ENCODE measurements at places on chromosomes 13 and 19.

- no peaks in the 10 kb centered on the region for H3K36me3 ChIP-seq
Measured at GRCh38 chr19:33376941-33377557, 3.5 kb downstream of the CEBPG start.

DNA sequence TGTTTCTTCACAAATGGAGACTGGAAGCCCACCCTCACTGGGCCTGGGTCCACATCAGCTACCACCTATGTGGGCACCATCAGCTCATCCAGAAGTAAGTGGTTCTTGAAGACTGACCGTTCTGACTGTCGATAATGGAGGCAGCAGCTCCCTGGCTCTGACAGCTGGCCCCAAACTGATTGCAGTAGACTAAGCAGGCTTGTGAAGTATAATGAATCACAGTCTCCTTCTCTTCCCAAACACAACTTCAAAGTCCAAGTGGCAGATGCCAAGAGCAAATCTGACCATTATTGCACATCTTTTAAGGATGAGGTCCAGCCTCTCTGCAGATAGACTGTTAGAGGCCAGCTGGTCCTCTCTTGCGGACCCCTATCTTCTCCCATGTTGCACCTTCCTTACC is 574.4 kb upstream of the KLF12 start:
- DNase-seq, result no peak
- no peak overlapping the region for H3K27ac ChIP-seq
- H3K36me3 ChIP-seq, result no peaks in the 10 kb centered on the region
- no peak overlapping the region for H3K4me3 ChIP-seq
- no peaks in the 10 kb centered on the region for H3K27me3 ChIP-seq
- H3K4me1 ChIP-seq, result no peaks in the 10 kb centered on the region

DNA sequence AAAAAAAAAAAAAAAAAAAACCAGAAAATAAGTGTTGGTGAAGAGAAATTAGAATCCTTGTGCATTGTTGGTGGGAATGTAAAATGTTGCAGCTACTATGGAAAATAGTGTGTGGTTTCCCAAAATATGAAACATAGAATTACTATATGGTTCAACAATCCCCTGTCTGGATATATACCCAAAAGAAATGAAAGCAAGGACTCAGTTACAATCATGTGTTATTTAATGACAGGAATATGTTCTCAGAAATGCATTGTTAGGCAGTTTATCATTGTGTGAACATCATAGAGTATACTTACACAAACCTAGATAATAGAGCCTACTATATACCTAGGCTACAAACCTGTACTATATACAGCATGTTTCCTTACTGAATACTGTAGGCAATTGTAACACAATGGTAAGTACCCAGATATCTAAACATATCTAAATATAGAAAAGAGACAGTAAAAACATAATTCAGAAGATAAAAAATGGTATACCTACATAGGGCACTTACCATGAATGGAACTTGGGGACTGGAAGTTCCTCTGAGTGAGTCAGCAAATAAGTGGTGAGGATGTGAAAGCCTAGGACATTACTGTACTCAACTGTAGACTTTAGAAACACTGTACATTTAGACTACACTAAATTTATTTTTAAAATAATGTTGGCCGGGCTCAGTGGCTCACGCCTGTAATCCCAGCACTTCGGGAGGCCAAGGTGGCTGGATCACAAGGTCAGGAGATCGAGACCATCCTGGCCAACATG is 25.7 kb upstream of the SLC7A1 start:
- H3K27ac ChIP-seq, result no peak overlapping the region
- H3K4me1 ChIP-seq, result no peaks in the 10 kb centered on the region
- no peak for DNase-seq
- no peak overlapping the region for H3K4me3 ChIP-seq
- no peaks in the 10 kb centered on the region for H3K27me3 ChIP-seq

- DNase-seq, result no peak
- no peak overlapping the region for H3K4me3 ChIP-seq
- peaks cover 42% of the 10 kb centered on the region for H3K4me1 ChIP-seq
- H3K36me3 ChIP-seq, result peaks cover 15% of the 10 kb centered on the region
- no peak overlapping the region for H3K27ac ChIP-seq
Measured at GRCh38 chr13:110312339-110313031, 5.4 kb downstream of the COL4A2 start.

GRCh38 chr13:90542959-90543505 is 804.5 kb upstream of the MIR17HG start:
- DNase-seq, result no peak
- H3K27ac ChIP-seq, result no peak overlapping the region
- H3K36me3 ChIP-seq, result no peaks in the 10 kb centered on the region

DNA sequence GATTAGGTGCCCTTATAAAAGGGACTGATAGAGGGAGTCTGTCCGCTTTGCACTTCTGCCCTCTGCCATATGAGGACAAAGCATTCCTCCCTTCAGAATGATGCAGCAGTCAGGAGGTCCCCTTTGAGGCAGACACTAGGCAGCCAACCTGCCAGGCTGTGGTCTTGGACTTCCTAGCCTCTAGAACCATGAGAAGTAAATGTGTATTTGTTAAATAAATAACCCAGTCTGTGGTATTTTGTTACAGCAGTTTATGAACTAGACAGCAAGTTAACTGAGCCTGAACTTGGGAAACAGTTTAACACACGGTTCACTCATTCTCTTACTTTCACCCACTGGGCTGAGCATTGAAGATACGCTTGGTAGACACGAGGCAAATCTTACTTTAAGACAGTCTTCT is 313.2 kb downstream of the UQCRFS1 start:
- H3K27ac ChIP-seq, result no peak overlapping the region
- no peaks in the 10 kb centered on the region for H3K27me3 ChIP-seq
- H3K4me1 ChIP-seq, result no peaks in the 10 kb centered on the region
- DNase-seq, result no peak
- no peak overlapping the region for H3K4me3 ChIP-seq

DNA sequence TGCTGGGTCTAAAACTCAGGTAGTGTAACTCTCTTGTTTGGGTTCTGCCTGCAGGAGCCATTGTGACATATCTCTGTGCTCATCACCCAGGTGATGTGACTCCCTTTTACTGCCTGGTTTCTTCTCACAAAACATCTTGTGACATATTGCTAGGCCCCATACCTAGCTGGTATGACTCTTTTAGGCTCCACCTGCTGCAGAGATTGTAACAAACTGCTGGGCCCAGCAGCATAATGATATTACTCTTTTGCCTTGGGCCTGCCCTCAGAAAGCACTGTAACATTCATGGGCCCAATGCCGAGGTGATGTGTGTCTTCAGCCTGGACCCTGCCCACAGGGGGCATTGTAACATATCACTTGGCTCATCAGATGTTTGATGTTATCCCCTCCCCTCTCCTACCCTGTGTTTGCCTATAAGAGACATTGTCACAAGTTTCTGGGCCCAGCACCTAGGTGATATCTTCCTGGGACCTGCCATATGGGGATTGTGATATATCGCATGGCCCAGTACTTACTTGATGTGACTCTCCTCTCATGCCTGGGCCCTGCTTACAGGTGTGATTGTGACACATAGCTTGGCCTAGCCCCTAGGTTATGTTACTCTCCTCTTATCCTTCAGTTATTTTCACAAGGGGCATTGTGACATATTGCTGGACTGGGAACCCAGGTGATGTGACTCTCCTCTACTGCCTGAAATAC is 18.0 kb upstream of the ZNF681 start:
- H3K36me3 ChIP-seq, result no peaks in the 10 kb centered on the region
- no peaks in the 10 kb centered on the region for H3K27me3 ChIP-seq
- no peak overlapping the region for H3K4me3 ChIP-seq
- DNase-seq, result no peak
- no peaks in the 10 kb centered on the region for H3K4me1 ChIP-seq

GRCh38 chr13:95636853-95637252 is 7.7 kb downstream of the DZIP1 start:
- H3K27me3 ChIP-seq, result no peaks in the 10 kb centered on the region
- H3K4me3 ChIP-seq, result no peak overlapping the region
- peaks cover 6% of the 10 kb centered on the region for H3K4me1 ChIP-seq
- no peak overlapping the region for H3K27ac ChIP-seq
- DNase-seq, result no peak
- peaks cover 44% of the 10 kb centered on the region for H3K36me3 ChIP-seq
